AG08395 (cell line): ENCODE measurements at places on chromosomes 11 and 22.

DNA sequence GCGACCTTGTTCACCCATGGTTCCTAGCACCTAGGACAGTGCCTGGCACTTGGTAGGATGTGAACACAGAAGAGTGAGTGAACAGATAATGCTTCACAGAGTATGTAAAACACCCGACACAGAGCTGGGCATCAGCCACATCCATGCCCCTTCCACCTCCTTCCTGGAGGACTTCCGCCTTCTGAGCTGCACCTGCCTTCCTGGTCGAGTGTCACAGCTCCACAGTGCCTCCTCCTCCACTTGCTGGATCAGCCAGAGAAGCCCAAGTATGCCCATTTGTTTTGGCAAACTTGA is 20.1 kb downstream of the PRDM11 start:
- DNase-seq = no peak

DNA sequence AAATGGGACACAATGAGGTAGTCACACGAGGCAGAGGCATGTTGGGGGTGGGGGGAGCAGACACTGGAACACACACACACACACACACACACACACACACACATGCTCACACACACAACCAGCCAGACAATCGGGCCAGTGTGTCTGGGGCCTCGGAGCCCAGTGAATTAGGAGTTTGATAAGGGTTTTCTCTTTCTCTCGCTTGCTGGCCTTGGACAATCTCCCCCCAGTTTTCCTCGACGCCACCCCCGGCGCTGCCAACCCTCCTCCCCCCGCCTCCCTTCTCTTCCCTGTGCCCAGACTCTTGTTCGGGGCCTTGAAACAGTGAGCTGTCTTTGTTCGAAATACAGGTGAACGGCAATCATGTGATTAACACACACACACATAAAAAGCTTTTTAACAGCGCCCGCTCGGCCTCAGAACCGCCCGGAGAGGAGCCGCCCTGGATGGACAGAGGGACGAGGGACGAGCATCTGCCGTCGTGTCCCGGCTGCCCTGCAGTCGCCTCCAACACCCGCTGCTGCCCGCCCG is 1.5 kb upstream of the SOX10 start:
- DNase-seq = no peak

DNA sequence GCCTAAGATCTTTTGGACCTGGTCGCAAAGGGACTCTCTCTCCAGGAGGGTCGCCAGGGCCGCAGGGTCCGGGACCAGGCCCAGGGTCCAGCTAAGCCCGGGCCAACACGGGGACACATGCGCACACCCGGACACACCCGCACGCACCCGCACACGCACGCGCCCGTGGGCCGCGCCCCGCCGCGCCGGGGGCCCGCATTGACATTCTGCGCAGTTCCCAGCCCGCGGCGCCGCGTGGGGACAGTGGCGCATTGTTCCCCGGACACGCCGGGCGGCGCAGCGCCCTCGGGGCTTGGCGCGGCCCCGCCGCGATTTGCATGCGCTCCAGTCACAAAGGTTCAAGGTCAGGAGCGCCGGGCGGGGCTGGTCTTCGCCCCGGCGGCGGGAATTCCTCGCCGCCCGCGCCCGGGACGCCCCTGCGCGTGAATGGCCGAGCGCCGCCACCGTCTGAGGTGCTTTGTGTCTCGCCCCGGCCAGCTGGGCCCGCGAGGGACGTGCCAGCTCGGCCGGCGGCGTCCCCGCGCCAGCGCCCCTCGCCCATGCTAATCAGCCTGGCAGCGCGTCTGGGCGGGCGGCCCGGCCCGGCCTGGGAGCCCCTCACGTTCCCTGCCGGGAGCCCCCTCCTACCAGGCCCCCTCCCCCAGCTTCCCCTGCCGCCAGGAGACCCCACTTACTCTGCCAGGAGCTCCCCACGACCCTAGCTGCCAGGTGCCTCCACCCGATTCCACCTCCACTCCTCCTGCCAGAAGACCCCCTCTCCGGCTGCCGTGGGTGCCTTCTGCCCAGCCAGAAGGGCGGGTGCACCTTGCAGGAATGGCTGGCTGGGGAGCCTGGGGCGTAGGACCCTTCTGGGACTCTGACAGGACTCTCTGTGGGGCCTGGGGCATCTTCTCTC is 50.5 kb upstream of the WNT7B start:
- peak; percentile 31 for DNase-seq

- no peak for DNase-seq
These were observed 33.6 kb upstream of the ADORA2A start for GRCh38 chr22:24393848-24394247.

DNA sequence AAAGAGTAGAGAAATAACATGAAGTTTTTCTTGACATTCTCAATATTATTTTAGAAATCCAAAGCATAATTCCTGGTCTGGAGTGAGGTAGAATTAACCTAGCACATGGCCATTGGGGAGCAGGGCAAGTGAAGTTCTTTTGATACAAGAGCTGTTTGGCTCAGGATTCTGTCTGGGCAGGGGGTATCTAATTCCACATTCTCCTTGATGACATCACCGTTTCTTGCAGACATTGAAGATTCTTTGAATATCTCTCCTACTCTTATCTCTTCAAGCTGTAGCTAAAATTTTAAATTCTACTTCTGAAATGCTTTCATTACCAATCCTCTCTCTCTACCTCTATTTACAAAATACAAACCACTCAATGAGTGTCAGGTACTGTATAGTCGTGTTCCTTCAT is 138.2 kb upstream of the TENM4 start:
- DNase-seq = no peak

GRCh38 chr22:42819412-42820044 is 37.5 kb downstream of the ARFGAP3 start:
- no peak for DNase-seq

DNA sequence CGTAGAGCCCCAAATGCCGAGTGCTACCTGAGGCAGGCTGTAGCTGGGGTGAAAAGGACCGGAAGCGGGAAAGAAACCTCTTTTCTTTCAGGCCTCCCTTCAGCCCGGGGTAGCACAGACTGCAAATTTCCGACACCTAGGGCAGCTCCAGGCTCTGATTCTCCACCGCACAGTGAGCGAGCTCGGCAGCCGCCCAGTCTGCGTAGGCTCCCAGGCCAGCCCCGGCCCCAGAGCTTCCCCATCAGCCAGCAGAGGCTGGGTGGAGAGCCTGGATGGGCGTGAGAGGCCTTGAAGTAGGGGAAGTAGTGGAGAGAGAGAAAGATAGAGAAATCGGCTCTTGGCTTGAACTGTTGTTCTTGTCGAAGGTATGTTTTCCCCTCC is 9.3 kb upstream of the PAX6 start:
- no peak for DNase-seq

DNA sequence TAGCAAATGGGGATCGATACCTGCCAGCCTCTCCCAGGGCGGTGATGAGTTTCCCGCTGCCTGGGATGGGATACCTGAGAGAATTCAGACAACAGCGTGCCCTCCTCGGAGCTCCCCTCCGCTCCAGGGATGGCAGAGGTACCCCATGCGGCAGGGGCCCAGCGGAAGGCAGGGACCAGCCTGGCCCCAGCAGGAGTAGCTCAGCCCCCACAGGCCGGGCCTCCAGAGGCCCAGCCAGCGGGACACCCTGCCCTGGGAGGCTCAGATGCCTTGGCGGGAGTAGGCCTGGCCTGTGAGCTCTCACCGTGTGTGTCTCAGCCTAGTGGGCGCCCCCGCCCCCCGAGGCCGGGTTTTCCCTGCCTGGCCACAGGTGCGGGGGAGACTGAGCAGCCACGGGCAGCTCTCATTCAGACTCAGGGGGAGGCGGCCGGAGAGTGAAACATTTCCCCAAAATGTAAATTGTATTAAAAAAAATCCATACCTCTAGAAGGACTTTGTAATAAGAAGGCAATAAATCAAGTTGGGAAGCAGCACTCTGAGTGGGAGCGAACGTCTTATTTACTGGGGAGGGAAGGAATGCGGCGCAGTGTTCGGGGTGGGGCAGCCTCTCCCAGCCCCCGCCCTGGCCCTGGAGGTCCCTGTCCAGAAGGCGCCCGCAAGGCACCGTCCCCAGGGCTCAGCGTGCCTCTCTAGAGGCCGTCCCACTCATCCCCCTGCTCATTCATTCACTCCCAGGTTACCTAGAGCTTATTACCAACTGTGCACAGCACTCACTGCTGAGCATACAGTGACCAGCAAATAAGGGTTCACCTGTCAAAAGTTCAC is 888.0 kb downstream of the BRD1 start:
- DNase-seq = no peak

DNA sequence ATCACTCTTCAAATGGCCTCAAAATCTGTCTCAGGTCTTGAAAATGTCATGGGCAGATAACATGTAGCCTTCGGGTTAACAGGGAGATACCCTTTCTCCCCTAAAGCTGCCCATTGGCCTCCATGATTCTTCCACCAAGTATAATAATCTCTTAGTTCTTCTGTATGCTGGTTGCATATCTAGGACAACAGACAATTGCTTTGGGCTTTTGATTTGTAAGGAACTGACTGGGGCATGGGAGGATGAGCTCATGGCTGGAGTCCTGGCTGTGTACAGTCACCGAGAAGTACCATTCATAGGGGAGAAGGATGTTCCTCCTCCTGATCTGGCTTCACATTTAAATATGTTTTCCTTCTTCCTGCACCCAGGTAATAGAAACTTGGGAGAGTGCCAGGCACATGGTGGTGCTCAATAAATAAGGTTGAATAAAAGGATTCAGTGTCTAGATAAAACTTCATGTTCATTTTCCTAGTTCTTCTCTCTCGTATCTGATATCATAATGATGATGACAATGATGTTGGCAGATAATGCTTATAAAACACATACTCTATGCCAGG is 2.8 kb upstream of the AMPD3 start:
- no peak for DNase-seq

- no peak for DNase-seq
These were observed 125.0 kb downstream of the KCNC1 start for GRCh38 chr11:17859552-17859951.

DNA sequence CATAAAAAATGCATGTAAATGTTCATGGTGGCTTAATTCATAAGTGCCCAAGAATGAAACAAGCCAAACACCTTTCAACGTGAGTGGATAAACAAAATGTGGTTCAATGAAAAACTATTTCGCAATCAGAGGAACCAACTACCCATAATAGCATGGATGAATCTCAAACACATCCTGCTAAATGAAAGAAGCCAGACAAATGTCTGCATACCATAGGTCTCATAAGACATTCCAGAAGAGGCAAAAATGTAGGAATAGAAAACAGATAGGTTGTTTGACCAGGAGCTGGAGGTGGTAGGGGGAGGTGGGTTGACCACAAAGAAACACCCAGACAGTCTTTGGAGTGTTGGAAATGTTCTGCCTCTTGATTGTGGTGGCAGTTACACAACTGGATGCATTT is 13.2 kb upstream of the OSBPL5 start:
- DNase-seq = no peak

DNA sequence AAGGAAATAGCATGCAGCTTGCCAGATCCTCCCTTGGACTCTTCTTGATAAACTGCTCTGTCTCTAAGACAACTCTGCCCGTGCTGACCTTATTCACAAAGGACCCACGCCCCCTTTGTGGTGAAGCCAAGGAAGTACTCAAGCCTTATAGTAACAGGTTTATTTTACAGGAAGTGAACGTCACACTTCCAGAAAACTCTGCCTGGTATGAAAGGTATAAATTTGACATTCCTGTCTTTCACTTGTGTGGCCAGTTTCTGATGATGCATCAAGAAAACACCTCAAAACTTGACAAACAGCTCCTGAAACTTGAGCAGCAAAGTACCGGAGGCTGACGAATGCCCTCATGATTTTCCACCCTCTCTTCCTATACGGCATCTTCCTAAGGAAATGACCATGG is 12.5 kb upstream of the PELI3 start:
- no peak for DNase-seq

DNA sequence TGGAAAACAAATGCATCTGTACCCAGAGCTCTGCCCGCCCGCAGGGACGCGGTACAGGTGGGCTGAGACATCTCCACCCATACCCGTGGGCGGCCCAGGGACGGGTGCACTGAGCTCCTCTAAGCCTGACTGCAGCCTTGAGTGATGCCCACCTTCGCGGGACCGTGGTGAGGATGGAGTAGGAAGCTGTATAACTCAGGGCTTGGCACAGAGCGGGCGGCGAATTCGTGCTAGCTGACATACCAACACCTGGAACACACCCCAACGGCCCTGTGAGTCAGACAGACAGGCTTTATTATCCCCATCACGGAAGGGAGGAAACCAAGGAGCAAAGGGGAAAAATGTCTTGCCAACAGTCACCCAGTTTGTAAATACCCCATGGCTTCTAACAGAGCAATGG is 61.9 kb downstream of the SMCO4 start:
- DNase-seq = no peak

DNA sequence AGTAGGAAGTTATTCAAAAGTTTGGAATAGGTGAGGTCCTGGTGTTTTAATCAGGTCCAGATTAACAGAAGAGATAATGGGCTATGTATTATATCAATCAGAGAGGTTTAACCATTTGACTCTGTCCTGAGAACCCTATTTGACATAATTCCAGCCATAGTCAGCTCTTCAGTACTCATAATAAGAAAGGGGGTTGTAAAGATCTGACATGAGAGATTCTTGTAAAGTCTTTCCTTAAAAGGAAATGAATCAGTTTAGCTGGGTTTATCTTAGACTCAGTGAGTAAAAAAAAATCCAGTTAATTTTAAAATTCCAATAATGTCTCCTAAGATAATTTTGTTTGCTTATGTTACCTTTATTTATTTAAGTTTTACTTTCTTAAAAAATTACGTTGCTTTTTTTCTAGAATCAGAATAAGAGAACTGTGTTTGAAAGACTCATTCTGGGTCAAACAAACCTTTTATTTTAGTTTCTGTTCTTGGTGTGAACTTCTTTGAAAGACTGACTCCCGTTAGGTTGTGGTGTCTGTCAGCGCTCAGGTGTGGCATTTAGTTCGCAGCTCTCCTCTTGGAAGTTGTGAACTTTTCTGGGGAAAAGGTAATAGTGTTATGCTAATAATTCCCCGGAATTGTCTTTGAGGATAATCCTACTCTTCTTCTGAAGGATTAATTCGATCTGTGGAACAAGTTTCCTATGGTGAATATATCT is 20.5 kb downstream of the NUCB2 start:
- no peak for DNase-seq

GRCh38 chr11:33829430-33830141 is 55.3 kb upstream of the FBXO3 start:
- peak; percentile 83 for DNase-seq

GRCh38 chr11:18669219-18669596 is 29.4 kb upstream of the TMEM86A start:
- DNase-seq = no peak

DNA sequence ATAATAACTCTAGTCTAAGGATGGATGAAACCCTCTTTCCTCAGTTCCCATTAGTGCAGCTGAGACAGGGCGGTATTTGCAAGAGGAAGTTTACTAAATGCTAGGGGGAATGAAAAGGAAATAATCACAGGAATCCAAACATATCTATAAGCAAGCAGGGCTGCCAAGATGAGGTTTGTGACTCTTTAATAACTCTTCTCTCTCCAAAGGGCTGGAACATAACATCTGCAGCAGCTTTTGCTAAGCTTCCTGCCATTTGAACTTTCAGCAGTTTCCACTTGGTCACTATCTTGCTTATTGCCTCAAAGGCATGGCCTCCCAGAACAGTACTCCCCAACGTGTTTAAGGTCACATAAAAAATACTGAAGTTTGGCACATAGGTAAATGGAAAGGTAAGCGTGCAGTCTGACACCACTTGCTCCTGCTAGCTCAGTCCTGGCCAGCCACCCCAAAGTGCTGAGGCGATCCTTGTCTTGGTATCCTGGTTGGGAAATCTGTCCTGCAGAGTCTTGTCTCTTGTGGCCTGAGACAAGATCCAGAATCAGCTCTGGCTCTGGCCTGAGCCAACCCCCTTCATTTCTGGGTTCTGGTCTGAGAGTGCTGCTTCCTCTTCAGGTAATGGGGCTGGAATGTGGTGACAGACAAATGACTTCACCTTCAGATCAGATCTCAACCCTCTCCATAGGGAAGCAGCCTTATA is 81.8 kb downstream of the KCNC1 start:
- no peak for DNase-seq
